Immature natural killer cell (primary cell): ENCODE measurements at places on chromosomes 5 and 9. TPM values are rescaled to one million over a fixed set of nuclear protein-coding genes. Genes with fewer than 3 reads are reported as not detected.
A peak's percentile ranks its signal among the peaks of the same experiment; 100 is the strongest.

The GRAMD2B gene
- 4.4 TPM for polyA plus RNA-seq

The ORM2 gene
- not detected for polyA plus RNA-seq

GRCh38 chr9:69811351-69811868, 9.2 kb upstream of the CFAP95 start:
- no peaks in the 10 kb centered on the region for H3K4me1 ChIP-seq
- DNase-seq = no peak
- peaks cover 1% of the 10 kb centered on the region for H3K27me3 ChIP-seq
- H3K36me3 ChIP-seq = no peaks in the 10 kb centered on the region
- H3K27ac ChIP-seq = no peak overlapping the region

- no peak overlapping the region for H3K4me3 ChIP-seq
- no peaks in the 10 kb centered on the region for H3K36me3 ChIP-seq
- peaks cover 2% of the 10 kb centered on the region for H3K27me3 ChIP-seq
- no peak for DNase-seq
- H3K4me1 ChIP-seq = no peaks in the 10 kb centered on the region
Observed at GRCh38 chr5:178314061-178314660, 81.6 kb upstream of the PHYKPL start.

DNA sequence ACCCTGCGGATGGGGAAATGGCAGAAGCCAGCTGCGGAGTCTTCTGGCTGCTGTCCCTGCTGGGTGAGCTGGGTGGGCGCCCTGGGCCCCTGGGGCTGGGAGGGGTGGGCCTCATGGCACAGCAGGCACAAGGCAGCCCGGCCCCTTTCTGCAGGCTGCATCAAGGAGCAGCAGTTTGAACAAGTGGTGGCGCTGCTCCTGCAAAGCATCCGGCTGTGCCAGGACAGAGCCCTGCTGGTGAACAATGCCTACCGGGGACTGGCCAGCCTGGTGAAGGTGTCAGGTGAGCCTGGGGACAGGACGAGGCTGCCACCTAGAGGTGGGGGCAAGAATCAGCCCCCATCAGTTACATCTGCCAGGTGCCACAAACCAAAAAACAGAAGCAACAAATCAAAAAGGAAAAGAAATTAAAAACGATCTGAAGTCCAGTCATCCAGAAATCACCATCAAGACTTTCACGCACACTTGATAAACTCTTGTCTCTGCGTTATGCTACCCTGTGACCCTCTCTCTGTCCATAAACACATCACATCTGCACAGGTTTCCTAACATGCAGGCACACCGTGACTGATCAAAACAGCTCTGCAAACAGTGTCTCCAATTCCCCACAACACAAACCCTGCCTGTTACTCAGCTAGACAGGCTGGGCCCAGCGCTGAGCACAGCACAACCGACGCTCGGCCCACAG, 13.9 kb downstream of the REXO4 start:
- H3K27me3 ChIP-seq = no peaks in the 10 kb centered on the region
- H3K4me1 ChIP-seq = no peaks in the 10 kb centered on the region
- peak; percentile 43 for DNase-seq
- H3K36me3 ChIP-seq = peaks cover 5% of the 10 kb centered on the region

DNA sequence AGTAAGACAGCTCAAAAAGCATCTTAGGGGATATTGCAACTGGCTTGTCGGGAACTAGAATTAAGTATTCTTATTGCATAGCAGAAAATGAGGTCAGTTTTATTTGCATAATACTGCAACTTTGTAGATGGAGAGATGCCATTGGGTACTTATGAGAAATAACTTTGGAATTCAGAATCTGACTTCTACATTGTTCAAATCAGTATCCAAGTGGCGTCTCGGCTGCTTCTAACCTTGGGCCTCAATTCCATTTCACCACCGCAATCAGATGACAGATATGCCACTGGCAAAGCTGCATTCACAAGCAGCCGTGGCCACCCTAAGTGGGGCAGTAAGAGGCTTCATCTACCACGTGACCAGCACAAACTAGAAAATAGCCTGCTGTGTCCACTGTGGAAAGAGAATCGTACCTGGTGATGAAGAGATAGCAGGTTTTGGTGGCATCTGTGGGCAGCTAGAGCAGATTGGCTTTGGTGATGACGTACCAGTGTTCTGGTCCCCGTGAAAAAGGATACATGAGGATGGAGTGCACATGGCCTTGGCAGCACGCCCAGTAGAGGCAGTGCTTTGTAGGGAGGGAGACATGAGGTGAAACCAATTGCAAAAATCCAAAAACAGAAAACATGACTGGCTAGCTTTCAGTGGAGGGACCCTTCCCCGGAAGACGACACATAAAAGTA, 116.6 kb downstream of the KLHL3 start:
- no peak overlapping the region for H3K4me3 ChIP-seq
- H3K4me1 ChIP-seq = no peaks in the 10 kb centered on the region
- no peaks in the 10 kb centered on the region for H3K27me3 ChIP-seq
- DNase-seq = no peak
- no peak overlapping the region for H3K27ac ChIP-seq
